T-helper 17 cell (primary cell): ENCODE measurements at places on chromosomes 5 and 9.
A peak's percentile ranks its signal among the peaks of the same experiment; 100 is the strongest.

DNA sequence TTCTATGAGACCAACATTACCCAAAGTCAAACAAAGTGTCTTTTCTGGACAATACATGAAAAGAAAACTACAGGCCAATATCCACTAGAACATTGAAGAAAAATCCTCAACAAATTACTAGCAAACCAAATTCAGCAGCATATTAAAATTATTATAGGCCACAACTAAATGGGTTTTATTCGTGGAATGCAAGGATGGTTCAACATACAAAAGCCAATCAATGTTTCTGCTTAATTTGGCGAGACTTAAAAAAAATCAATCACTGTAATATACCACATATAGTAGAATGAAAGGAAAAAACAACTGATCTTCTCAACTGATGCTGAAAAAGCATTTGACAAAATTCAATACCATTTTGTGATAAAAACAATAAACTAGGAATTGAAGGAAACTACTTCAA lies 51.8 kb upstream of the FNIP1 start:
- no peak for DNase-seq

- DNase-seq = no peak
Measured at GRCh38 chr5:132465059-132465707, 25.4 kb downstream of the IRF1 start.

DNA sequence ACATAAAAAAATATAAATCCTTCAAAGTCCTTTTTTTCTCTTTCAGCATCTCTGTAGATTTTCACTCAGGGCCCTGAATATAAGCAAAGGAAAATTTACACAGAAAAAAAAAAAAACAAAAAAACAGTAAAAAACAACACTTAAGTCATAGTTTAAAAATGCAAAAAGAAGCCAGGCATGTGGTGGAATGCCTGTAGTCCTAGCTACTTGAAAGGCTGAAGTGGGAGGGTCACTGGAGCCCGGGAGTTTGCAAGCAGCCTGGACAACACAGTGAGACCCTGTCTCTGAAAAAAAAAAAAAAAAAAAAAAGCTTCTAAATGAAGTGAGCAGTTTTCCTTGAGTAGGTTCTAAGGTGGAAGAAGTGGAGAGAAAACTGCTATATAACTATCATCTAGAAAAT lies 55.0 kb upstream of the BNC2 start:
- DNase-seq = no peak

DNA sequence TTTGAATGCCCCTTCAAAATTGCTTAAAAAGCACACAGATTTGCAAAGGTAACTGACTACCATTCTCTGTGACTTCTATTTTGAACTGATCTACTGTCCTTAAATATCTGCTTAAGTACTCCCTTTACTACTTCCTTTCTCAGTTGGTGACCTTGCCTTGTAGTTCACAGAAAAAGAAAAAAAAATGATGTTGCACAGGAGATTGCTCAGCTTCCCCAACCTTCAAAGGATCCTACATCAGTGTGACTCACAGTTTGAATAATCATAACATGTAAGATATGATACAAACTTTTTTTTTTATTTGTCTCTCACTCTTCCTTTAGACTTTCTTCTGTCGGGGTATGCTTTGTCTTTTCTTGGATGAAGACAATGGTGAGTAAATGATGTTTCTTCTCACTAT lies 1029.6 kb downstream of the CDH12 start:
- no peak for DNase-seq

DNA sequence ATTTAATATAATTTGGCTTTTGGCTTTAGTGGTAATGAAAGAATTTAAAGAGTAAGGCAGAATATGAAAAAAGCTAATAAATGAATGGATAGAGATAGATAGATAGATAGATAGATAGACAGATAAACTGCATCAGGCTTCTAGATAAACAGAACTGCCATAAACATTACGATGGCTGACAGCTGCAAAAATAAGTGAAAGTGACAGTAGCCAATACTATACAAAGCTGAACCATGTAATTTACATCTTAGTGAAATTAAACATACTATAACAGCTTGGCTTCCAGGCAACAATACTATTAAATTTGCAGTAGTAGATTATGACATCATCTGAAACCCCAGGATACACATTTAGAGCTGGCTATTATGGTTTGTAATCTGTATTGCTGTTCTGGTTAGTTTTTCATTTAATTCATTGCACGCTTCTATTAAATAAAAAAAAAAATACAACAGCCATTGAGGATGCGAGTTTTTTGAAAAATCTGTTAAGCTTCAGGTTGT lies 1354.8 kb downstream of the PTPRD start:
- DNase-seq = no peak

DNA sequence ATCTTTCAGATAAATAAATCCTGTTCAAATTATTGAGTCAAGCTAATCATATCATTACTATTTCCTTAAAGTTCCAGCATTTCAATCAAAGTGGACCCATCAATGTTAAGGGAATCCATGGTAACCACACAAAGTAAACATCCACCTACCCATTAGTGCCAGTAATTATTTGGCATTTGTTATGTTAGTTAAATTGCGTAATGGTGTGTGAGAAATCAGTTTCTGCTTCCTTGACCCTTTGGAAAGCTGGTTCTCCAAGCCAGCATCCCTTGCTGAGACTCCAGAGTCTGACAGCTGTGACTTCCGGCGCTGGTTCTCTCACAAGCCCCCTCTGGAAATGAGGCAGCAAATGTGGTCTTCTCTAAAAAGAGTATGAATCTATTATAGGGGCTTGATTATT lies 308.6 kb upstream of the EFNA5 start:
- no peak for DNase-seq

- DNase-seq = no peak
Measured at GRCh38 chr9:70778568-70778967, 342.9 kb downstream of the TRPM3 start.

GRCh38 chr5:137366526-137366925 lies 132.6 kb downstream of the SPOCK1 start:
- DNase-seq = no peak

- no peak for DNase-seq
Measured at GRCh38 chr5:123157791-123158581, 68.9 kb downstream of the PRDM6 start.

GRCh38 chr9:109967651-109968642 lies 187.9 kb downstream of the PALM2AKAP2 start:
- DNase-seq = no peak

DNA sequence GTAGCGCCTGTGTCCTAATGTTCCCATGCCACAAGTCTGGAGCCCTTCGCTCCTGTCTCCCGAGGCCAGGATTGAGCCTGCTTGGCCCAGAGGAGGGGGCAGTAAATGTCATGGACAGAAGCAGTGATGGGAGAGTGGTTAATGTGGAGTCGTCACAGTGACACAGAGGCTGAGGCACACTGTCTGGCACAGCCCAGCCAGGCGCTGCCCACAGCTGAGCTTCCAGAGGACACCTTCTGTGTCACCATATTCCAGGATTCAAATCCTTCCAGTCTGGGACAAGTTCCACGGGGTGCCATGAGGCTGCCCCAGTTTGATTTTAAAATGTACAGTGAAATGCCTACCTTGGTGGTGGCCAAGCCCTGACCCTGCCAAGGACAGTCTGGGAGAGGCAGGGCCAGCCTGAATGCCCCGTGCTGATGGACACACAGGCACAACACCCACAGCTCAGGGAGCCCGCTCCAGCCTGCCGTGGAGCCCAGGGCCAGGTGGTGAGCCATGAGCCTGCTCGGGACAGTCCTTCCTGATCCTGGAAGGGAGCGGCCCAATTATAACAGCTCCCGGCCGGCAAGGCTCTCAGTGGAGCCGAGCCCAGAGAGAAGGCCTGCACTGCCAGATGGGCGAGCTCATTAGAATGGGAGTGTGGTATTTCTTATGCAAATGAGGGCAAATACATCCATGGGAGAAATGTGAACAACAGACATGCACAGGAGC lies 99.1 kb upstream of the RUFY1 start:
- no peak for DNase-seq

DNA sequence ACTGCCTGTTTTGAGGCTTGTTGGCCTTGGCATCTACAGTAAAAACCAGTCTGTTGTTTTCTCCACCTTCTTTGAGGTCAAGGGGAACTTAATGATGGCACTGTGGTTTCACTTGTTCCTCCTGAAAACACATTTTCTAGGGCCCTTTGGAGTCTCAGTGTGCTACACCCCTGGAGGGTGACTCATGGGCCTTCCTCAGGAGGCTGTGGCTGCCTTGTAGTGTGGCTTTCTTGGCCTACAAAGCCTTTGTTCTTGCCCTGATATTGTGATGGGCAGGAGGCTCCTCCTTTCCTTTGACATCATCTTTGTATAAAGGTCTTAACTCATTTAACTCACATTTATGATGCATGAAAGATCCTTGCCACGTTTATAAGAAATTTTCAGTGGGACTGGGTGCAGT lies 56.3 kb upstream of the GPBP1 start:
- peak; percentile 47 for DNase-seq

DNA sequence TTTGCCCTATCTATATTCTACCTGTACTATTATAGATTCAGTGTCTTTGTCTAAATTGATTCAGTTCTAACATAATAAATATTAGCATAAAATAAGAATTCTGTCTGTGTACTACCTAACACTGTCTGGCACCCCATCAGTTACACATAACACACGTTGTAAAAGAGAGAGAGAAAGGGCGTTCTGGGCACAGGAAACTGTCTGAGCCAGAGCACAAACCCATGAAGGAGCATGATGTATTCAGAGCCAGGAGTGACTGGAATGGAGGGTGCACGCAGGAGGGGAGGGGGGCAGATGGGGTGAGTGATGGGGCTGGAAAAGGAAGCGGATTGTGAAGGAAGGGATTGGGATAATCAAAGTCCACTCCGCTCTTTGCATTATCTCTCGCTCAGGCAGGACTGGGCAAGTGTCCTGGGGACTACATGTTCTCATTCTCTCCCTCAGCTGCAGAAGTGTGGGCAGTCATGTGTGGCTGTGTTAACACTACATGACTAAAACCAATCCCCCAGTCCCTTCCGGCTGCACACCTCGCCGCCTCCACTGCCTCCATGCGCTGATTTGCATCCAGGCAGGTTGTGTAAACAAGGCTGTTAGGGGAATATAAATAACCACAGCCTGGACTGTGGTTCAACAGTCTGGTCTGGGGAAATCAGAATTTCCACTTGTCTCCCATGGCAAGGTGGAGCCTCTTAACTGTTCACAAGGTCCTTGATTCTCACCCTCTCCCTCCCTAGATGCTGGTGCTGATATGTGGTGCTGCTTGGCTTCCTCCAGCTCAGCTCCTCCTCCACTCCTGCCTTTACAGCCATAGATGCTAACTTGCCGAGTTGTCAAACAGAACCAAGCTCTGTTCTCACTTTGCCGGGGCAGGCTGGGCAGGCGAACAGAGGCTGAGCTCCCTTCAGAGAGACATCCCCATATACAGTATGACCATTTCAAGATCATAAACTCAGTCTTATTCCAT lies 367.5 kb upstream of the BRINP1 start:
- no peak for DNase-seq

- DNase-seq = no peak
Measured at GRCh38 chr5:103249068-103249467, 9.5 kb upstream of the MACIR start.

GRCh38 chr9:33686942-33687341 lies 108.4 kb upstream of the PRSS3 start:
- no peak for DNase-seq

- DNase-seq = no peak
Measured at GRCh38 chr5:67118050-67118620, 78.5 kb downstream of the CD180 start.

DNA sequence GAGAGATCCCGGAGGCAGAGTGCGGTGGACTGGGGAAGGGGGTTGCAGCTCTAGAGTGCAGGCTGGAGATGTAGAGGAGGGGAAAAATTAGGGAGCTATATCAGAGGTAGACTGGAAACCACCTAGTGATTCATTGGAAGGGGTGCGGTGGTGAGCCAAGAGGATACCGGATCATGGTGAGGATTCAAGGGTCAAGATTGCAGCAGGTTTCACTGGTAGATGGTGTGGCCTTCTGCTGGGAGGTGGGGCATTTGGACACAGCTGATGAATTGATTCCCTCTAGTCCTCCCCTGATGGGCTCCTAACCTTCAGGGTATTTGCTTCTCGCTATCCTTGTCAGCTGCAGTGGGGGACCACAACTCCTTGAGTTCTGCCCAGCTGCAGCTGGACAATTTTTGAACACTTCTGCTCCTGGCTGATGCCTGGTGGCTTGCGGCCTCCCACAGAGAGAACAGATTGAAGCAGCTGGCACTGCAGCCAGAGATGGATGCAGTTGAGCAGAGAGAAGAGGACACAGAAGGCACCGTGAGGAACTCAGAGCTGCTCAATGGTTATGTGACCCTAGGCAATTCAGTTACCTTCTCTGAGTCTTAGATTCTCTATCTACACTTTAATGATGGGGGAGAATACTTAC lies 134.4 kb upstream of the ABCA1 start:
- no peak for DNase-seq

DNA sequence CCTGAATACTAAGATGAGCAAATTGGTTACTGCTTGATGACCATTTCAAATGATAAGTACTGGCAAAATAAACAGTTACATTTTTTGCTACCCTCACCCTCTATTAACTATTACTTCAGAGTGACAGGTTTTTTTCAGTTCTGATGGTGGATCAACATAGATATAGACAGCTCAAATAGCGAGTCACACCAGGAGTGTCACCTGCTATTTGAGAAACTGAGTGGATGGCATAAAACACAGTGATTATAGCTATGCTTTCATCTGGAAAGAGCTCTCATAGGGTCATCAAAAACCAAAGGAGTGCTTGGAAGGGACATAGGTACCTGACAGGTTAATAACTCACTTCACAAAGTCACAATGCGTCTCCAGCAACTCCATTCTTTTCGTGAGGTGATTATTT lies 244.5 kb upstream of the C9orf72 start:
- DNase-seq = no peak

DNA sequence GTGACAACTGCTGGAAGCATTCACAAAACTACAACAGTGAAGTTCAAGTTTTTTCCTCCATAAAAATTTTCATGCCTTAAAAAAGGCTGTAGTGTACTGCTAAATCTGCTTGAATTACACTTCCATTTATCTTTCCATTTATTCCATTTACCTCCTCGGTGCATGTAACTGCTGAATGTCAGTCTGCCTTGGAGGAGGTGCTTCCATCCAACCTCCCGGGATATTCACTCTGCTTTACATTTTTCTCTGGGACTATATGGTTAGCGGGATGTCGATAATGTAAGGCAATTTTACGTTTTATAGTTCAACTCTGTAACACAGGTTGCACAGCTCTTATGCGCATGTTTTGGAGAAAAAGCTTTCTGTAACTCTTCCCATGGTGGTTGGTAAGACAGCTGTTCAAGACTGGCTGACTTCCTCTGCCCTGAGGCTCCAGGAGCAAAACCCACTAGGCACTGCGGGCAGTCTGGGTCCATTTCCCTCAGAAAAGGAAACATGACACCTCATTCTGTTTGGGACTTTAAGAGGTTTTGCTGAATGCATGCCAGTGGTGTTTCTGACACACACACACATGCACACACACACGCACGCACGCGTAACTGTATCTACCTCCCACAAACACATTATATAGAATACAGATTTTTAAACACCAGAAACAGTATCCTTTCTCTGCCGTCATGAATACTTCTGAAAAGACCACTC lies 66.1 kb downstream of the SPTLC1 start:
- no peak for DNase-seq

GRCh38 chr5:89981878-89982773 lies 427.4 kb downstream of the CETN3 start:
- no peak for DNase-seq
